ENCODE measurements at places on chromosomes 5 and 9.

DNA sequence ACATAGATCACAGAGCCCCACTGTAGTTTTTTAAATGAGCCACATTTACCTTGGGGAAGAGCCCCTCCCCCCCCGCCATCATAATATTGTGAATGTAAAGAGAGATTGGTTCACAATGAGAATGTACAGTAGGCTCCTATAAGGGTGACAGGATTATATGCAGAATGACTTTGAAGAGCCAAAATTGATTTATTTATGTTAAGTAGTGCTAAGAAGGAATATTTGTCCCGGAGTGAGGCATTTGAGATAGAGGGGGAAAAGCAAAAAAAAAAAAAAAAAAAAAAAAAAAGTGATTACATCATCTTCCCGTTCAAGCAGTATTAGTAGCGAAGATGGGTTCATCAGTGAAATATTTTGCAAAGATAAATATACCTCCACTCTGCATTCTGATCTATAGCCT, 73.9 kb downstream of the PIK3R1 start:
- peak; percentile 46 for DNase-seq

DNA sequence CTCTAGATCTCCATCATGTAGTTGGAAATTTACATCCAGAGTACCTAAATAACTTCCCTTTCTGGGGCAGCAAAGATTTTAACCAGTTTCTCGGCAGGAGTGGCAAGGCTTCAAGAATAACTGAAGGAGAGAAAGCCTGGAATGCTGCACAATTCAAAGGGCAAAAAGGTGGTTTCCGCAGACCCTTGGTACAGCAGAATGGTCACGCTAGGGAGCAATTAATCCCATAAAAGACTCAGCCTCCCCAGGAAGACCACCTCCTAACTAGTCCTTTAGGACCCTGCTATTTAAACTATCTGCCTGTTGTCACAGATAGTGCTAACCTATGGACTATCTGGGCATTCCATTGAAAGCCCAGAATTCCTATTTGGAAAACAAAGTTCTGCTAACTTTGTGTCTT, 3.6 kb downstream of the HTR1A start:
- DNase-seq, result no peak

DNA sequence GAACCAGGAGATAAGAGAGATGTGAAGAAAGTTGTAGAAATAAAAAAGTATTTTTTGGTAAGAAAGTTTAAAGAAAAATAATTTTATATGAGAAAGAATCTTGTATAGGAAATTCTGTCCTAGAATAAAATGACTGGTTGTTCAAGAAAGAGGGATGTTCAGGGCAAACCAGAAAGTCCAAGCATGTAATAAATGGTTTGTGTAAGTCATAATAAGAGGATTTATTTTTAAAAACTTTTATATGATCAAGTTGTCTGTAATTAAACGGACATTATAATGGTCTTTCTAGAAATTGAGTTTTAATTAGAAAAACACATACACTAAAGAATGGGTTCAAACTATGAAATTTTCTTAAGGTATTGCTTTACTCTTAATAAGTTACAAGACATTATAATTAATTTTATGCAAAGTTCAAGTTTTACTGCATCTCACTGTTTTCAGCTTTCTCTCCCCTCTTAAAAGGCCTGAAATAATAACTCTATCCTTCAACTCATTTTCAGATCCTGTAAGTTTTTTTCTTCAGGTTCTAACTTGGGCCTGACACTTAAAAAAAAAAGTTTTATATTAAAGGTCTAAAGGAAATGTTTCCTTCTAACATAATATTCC, 56.1 kb upstream of the ZNF300 start:
- DNase-seq, result no peak

DNA sequence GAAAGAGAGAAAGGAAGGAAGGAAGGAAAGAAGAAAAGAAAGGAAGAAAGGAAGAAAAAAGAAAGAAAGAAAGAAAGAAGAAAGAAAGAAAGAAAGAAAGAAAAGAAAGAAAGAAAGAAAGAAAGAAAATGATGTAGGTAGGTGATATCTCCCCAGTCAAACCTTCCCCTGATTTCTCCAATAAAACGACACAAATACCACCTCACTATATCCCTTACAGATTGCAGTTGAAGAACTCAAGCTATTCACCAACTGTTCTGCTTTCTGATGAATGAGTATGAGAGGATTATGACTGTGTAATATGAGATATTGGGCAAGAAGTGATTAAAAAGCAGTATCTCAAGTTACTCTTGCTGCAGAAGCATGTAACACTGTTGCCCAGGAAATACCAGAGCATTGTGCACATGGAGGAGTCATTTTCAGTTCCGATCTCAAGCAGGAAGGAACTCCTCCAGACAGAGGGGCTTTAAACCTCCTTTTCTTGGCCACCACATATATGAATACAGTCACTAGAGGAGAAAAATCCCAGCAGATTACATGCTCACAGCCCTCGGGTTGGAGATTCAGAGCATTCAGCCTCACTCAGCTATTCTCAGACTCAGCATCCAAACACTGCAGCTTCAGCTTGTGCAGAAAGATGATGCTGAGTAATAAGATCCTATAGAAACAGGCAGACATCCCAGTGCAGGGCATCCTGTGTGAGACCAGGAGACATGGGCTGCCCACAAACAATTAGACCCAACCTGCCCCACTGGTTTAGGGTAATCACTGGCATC, 61.4 kb downstream of the UGCG start:
- peak; percentile 97 for DNase-seq

- DNase-seq, result no peak
These were observed 40.9 kb downstream of the RFK start for GRCh38 chr9:76353280-76353679.

DNA sequence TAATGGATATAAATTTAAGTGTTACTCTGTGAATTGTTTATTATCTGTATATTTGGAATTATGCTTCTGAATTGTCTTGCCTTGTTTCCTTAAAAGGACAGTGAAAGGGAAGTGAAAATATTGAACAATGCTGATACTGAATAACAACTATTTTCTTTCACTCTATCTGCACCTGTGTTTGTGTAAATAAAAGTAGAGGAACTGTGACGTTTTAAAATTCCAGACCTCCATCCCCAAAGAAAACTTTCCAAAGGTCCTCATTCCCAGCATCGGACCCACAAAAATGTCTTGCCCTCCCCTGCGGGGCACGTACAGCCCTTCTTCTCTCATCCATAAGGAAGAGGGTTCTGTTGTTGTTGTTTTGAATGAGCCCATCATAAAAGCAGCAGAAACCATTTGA, 100.0 kb downstream of the NLN start:
- no peak for DNase-seq

DNA sequence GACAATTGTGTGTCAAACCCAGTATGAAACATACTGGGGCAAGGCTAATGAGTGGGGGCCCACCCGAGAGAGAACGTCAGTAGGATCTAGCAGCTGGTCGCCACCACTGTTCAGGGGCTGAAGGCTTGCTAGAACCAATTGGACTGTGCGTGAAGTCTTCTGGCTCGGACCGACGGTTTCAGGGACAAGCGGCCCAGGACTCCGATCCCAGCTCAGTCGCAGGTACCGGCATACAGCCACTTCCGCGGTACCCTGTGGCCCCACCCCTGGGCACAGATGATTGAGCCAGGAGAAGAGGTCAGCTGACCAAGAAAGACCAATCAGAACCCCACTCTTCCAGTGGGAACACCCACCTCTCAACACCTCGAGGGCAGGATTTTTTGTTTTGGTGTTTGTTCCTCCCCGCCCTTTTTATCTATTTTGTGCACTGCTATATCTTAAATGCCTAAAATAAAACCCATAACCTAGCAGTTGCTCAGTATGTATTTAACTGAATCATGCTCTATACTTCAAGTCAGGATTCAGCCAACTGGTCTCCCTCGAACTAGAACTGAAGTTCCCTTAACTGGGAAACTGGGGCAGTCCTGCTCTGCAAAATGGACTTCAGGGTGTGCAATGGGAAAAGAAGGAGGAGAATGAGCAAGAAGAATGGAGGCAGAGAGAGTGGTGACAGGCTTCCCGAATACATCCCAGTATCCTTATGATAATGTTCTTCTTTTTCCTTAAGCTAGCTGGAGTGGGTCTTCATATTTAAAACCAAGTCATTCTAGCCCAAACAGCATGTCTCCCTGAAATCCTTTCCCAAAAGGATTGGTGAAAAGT, 21.1 kb upstream of the CPEB4 start:
- DNase-seq, result no peak

GRCh38 chr9:2055203-2055658, 40.1 kb downstream of the SMARCA2 start:
- peak; percentile 88 for DNase-seq

DNA sequence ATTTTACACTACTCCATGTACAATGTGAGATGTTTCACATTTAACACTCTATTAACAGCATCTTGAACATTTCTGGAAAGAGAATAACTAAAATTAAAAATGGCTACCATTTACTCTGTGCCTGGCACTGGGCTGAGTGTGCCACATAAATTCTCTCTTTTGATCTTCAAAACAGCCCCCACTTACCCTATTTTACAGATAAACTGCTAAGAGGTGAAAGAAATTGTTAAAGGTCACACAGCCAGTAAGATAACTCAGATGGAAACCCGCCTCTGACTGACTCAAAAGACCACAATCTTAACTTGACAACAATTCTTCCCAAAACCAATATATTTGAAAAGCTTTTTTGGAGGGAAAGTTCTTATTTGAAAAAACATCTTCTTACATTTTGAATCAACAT, 97.3 kb downstream of the MAPKAP1 start:
- no peak for DNase-seq

GRCh38 chr9:95488954-95489353, 27.8 kb downstream of the PTCH1 start:
- DNase-seq, result no peak

GRCh38 chr5:154107756-154108155, 69.0 kb downstream of the MFAP3 start:
- DNase-seq, result no peak

- DNase-seq, result no peak
These were observed 41.3 kb downstream of the ROPN1L start for GRCh38 chr5:10482791-10483530.

DNA sequence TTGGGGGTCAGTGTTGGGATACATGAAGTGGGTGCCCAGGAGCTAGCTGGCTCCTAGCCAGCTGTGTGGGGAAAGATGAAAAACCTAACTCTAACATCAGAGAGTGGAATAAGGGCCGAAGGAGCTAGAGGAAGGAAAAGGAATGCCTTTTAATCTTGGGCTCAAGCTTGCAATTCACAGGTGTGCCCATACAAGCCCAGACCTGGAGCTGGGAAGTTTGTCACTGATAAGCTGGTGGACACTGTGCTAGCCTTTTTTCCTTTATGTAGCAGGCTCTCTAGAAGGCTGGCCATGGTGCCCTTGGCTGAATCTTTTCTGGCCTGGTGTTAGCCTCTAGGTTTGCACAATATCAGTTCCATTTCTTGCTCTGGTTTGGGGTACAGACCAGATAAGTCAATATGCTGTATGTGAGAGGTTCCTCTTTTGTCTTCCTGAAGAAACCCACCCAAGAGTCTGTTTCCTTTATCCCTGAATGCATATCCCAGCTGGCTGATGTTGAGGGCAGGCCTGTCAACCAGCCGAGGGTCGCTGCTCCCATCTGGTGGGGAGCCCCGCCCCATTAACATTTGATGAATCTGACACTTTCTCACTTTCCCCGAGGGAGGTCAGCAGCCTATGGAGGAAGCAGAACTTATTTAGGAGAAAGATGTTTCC, 92.4 kb upstream of the CXCL14 start:
- no peak for DNase-seq

GRCh38 chr5:83281658-83282057, 189.9 kb upstream of the VCAN start:
- DNase-seq, result peak; percentile 76

GRCh38 chr5:32279223-32279622, 33.5 kb downstream of the MTMR12 start:
- no peak for DNase-seq

DNA sequence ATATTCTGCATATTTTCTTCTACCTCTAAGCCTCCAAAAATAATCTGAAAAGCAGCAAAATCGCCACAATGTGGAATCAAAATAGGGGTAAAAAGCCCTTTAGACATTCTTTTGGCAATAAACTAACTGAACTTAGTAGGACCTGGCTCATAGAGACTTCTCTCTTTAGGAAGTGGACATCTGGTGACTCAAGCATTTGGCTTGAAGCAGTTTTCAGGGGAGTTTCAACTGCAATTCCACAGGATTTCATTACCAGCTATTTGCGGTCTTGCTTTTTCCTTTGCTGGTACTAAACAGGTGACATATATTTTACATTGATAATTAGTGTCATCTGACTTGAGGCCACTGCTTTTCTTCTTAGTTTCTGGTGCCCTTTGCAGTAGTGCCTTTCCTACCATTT, 173.2 kb upstream of the FBN2 start:
- peak; percentile 2 for DNase-seq

DNA sequence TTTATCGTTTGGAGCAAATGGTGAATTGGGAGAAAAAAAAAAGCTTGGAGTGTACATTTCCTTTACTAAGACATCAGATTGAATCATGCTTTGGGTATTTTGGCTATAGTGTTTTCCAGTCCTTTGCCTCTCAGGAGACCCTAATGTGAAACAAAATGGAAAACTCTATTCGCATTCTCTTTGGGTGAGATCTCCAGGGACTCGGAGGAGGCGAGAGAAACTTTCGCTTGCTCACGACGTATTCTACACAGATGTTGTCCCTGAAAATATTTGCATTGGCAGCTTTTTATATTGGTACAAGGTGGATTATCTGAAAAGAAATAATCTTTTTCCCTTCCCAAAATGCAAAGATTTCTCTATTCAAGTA, 1240.1 kb upstream of the WWC1 start:
- no peak for DNase-seq

GRCh38 chr5:76269932-76270610, 133.0 kb upstream of the IQGAP2 start:
- peak; percentile 4 for DNase-seq

DNA sequence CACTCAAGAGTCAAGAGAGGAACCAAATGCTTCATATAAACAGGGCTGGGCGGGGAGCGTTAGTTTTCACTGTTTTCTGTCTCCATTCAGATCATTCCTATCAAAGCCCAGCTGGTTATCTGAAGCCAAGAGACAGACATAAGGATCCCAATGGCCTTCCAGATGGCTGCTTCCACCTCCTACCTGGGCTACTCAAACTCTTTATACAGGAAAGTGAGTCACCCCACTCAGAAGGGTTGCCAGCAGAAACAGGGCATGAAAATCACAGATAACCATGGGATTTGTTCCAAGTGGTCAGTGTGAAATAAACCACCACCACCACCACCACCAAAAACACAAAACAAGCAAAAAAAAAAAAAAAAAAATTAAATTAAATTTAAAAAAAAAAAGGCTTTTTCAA, 5.5 kb downstream of the PRSS3 start:
- DNase-seq, result no peak

GRCh38 chr5:172595596-172596455, 45.2 kb upstream of the NEURL1B start:
- DNase-seq, result no peak

DNA sequence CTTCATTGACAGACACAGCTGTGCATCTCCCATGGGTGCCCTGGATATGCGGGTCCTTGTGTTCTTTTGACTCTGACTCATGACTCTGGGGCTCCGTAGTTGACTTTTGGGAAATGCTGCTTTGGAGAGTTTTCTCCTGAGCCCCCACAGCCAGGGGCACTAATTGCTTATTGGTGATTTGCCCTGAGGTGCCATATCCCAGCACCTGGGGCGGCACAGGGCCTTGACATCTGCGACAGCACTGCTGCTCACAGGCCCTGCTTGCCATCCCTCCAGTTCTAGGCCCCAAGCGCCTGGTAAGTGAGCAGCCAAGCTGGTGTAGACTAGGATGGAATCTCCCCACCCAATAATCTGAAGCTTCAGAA, 75.1 kb downstream of the AMBP start:
- DNase-seq, result no peak

GRCh38 chr5:127446626-127447025, 70.8 kb upstream of the PRRC1 start:
- DNase-seq, result no peak

- peak; percentile 23 for DNase-seq
These were observed 5.7 kb downstream of the FGD3 start for GRCh38 chr9:92952906-92953610.

Data from GM23248 (cell line).